Ovary (tissue), 10 donors: ENCODE measurements at places on chromosomes 11 and 22. TPM values are rescaled to one million over a fixed set of nuclear protein-coding genes. Genes with fewer than 3 reads are reported as not detected.

DNA sequence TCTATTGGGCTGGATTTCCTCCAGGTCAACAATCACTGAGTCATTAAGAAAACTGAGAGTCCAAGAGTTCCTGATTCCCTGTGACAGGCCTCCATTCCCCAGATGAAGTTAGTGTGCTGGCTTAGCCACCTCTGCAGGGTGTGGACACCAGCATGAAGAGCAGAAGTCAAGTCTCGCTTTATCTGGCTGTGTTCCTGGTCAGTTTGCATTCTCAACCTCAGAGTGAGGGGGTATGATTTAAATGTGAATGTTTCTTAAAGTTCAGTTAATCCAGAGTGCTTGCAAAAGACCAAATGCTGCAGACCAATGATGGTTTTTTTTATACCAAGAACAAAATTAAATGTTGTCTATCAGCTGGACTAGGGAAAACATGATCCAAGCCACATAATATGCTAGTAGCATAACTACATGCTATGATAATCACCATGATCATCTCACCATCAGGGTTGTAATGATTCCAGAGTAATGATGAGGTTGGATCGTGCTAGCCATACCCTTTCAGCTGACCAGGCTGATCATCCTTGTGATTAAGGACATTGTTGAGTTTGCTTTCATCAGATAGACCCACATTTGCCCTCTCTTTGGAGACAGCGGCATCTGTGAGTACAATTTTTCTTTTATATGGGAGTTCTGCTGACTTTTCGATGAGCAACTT lies 145.8 kb upstream of the ARHGAP20 start:
- DNase-seq = no peak

DNA sequence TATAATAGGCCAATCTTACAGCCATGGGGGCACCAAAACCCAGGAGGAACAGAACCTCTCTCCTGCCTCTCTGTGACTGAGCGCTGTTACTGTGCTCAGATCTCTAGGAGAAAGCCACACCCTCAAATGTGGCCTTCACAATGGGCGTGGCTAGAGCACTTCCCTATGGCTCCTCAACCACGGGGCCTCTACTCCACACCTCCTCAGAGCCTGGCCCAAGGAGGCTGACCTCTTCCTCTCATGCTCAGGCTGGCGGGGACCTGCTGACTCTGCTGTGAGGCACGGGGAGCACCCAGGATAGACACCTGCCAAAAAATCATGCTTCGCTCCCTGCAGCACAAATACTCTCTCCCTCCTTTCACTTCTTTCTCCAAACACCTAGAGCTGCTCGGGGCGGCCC lies 41.0 kb downstream of the C11orf58 start:
- DNase-seq = no peak

- DNase-seq = no peak
Observed at GRCh38 chr11:2215561-2216399, 44.2 kb upstream of the TH start.

- DNase-seq = no peak
Observed at GRCh38 chr11:19389787-19390303, 149.1 kb upstream of the E2F8 start.

DNA sequence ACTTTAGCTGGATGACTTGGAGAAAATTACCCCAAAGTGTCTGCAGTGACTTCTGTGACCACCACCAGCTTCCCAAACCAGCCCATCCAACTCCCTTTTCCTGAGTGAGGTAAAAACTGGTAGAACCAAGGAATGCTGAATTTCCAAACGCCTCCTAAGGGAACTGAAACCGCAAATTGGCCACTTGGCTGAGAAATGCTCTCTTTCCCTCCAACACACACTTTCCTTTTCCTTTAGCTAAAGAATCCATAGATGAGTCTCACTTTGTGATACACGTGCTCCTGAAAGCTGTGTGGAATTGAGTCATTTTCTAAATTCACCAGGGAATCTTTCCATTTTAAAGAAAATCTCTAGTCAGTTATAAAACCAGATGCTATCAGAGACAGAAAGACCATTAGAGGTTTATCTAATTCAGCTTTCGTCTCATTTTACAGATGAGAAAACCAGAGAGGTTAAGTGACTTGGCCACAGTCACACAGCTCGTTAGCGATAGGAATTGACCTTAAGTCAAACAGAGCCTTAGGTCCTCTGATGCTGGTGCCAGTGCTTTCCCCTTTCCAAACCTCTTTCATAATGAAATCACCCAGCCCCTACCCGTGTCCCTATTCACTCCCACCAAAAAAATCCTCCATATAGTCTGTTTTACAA lies 137.2 kb downstream of the COMMD9 start:
- no peak for DNase-seq

- DNase-seq = no peak
Observed at GRCh38 chr22:31282748-31283468, 9.4 kb downstream of the PIK3IP1 start.

GRCh38 chr11:9076046-9076445 lies 15.4 kb downstream of the SCUBE2 start:
- no peak for DNase-seq

GRCh38 chr11:35303596-35304385 lies 115.6 kb downstream of the SLC1A2 start:
- DNase-seq = no peak

- no peak for DNase-seq
Observed at GRCh38 chr11:78291503-78292108, 102.9 kb downstream of the USP35 start.

CHST1 gene
- 11.6 TPM for total RNA-seq

AMOTL1 gene
- 14.5 TPM for total RNA-seq

ME3 gene
- 43.1 TPM for total RNA-seq

NAV2 gene
- total RNA-seq = 3.9 TPM
